ENCODE measurements at places on chromosomes 6 and 20. TPM values are rescaled to one million over a fixed set of nuclear protein-coding genes. Genes with fewer than 3 reads are reported as not detected.

TAB2 gene
- 39.6 TPM for polyA plus RNA-seq

SNAP91 gene
- polyA plus RNA-seq, result 1.3 TPM

KCNQ5 gene
- polyA plus RNA-seq, result 0.12 TPM

ENPP5 gene
- polyA plus RNA-seq, result 8.2 TPM

SIRPB1 gene
- polyA plus RNA-seq, result 4.3 TPM

NPEPL1 gene
- polyA plus RNA-seq, result 38.5 TPM

FLRT3 gene
- 9.0 TPM for polyA plus RNA-seq

NKX2-4 gene
- not detected for polyA plus RNA-seq

FOXQ1 gene
- 0.07 TPM for polyA plus RNA-seq

BTBD3 gene
- 14.1 TPM for polyA plus RNA-seq

PTCHD4 gene
- 0.07 TPM for polyA plus RNA-seq

AIF1 gene
- polyA plus RNA-seq, result 82.4 TPM

PACSIN1 gene
- polyA plus RNA-seq, result 0.45 TPM

ALDH8A1 gene
- polyA plus RNA-seq, result 5.4 TPM

ATXN1 gene
- 7.3 TPM for polyA plus RNA-seq

ELOVL2 gene
- polyA plus RNA-seq, result 1.0 TPM

NFATC2 gene
- polyA plus RNA-seq, result 2.2 TPM

HRH3 gene
- polyA plus RNA-seq, result not detected

NKX2-2 gene
- not detected for polyA plus RNA-seq

SIRPD gene
- polyA plus RNA-seq, result not detected

MANEA gene
- polyA plus RNA-seq, result 8.9 TPM

APOBEC2 gene
- polyA plus RNA-seq, result 0.06 TPM

OTOR gene
- not detected for polyA plus RNA-seq

TREML2 gene
- polyA plus RNA-seq, result not detected

FLOT1 gene
- polyA plus RNA-seq, result 180 TPM

PTK7 gene
- polyA plus RNA-seq, result 79.6 TPM

SRSF12 gene
- 1.1 TPM for polyA plus RNA-seq

RAB5IF gene
- 59.0 TPM for polyA plus RNA-seq

HECA gene
- polyA plus RNA-seq, result 12.0 TPM

ELMO2 gene
- polyA plus RNA-seq, result 19.1 TPM

LBP gene
- not detected for polyA plus RNA-seq

TREML1 gene
- 0.45 TPM for polyA plus RNA-seq

PTGIS gene
- polyA plus RNA-seq, result 130 TPM

OPN5 gene
- not detected for polyA plus RNA-seq

TLDC2 gene
- polyA plus RNA-seq, result 0.33 TPM

MRAP2 gene
- polyA plus RNA-seq, result 4.7 TPM

PERP gene
- polyA plus RNA-seq, result 3.1 TPM

THBS2 gene
- polyA plus RNA-seq, result 65.3 TPM

METTL24 gene
- polyA plus RNA-seq, result 2.0 TPM

ZNF311 gene
- 1.4 TPM for polyA plus RNA-seq

IRF4 gene
- 0.12 TPM for polyA plus RNA-seq

RBCK1 gene
- 85.2 TPM for polyA plus RNA-seq

HLA-DQA2 gene
- polyA plus RNA-seq, result not detected

CDSN gene
- polyA plus RNA-seq, result 0.05 TPM

PSMG4 gene
- polyA plus RNA-seq, result 34.8 TPM

GOPC gene
- 17.0 TPM for polyA plus RNA-seq

C6orf132 gene
- 0.34 TPM for polyA plus RNA-seq

WFDC10B gene
- polyA plus RNA-seq, result 0.37 TPM

GABRR1 gene
- polyA plus RNA-seq, result not detected

ADGRB3 gene
- 0.28 TPM for polyA plus RNA-seq

BFSP1 gene
- 1.5 TPM for polyA plus RNA-seq

C20orf144 gene
- polyA plus RNA-seq, result 0.05 TPM

C6orf58 gene
- not detected for polyA plus RNA-seq

GRM1 gene
- 0.02 TPM for polyA plus RNA-seq

OPRL1 gene
- polyA plus RNA-seq, result 0.62 TPM

WFDC2 gene
- 2.9 TPM for polyA plus RNA-seq
